ENCODE measurements at places on chromosomes 6 and 20.

DNA sequence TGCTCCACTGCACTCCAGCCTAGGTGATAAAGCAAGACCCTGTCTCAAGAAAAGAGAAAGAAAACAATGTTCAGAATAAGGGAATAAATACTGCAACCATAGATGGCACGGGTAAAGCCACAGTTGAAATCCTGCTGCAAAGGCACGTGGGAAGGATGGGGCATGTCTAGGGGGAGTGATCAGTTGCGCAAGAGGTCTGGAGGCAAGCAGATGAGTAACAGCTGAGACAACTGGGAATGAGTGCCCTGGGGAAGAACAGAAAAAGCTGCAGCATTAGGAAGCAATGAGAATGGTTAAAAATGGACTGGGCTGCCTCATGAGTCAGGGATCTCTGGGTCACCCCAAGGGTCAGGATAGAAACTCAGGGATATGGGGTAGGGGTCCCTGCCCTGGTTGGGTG is 96.3 kb downstream of the GMPR start:
- no peak for DNase-seq

DNA sequence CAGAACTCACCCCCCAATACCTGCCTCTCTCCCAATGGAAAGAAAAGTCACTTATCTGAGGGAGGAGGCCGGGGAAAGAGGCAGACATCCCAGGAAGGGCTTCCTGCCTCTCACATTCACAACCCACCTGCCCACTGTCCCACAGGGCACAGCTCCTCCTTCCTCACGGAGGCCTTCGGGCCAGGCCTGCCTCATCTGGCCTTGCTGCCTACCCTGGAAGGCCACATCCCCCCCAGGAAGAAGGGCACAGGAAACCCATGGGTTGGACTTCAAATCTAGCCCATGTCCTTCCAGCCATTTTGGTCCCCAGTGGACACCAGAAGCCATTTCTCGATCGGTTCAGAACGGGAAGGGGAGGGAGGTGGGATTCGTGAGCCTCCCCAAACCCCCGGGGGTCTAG is 162.0 kb downstream of the PREX1 start:
- DNase-seq, result no peak

DNA sequence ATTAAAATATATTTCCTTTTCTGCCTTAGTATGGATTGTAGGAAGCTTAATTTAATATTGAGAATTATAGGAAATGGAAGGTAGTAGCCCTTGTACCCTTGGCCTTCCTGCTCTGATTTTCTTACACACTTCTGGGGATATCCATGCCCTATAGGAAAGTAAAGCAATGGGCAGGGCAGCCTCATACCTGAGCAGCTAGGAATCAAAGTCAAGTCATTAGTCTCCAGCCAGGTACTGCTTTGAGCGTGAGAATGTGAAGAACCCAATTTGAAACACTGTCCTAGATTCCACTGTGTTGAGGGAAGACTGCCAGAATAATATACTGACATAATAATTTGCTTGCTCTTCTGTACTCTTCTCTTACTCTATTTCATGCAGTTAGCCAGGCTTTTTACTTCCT is 51.0 kb upstream of the L3MBTL3 start:
- DNase-seq, result no peak

GRCh38 chr6:79127660-79128059 is 49.6 kb upstream of the PHIP start:
- no peak for DNase-seq

DNA sequence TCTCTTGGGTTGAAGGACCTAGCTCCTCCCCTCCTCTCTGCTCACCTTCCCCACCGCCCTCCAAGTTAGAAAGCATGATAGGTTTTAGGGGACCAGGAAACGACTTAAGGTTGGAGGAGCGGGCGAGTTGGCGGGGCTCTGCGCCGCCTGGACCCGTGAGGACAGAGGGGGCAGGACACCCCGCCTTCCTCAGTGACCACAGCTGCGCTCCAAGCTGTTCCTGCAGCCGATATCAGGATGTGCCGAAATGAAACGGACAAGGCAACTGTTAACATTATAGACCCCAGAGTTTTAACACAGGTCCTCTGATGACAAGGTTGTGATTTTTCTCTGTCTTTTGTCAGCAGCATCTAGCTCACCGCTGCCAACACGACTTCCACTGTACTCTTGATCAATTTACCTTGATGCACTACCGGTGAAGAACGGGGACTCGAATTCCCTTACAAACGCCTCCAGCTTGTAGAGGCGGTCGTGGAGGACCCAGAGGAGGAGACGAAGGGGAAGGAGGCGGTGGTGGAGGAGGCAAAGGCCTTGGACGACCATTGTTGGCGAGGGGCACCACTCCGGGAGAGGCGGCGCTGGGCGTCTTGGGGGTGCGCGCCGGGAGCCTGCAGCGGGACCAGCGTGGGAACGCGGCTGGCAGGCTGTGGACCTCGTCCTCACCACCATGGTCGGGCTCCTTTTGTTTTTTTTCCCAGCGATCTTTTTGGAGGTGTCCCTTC is at the start of gene GRM1:
Gene GRM1 (plus strand): TSS at position 212 of the 722 bp plus-strand sequence. CDS start 456 bp downstream, at position 668.
- no peak for DNase-seq

DNA sequence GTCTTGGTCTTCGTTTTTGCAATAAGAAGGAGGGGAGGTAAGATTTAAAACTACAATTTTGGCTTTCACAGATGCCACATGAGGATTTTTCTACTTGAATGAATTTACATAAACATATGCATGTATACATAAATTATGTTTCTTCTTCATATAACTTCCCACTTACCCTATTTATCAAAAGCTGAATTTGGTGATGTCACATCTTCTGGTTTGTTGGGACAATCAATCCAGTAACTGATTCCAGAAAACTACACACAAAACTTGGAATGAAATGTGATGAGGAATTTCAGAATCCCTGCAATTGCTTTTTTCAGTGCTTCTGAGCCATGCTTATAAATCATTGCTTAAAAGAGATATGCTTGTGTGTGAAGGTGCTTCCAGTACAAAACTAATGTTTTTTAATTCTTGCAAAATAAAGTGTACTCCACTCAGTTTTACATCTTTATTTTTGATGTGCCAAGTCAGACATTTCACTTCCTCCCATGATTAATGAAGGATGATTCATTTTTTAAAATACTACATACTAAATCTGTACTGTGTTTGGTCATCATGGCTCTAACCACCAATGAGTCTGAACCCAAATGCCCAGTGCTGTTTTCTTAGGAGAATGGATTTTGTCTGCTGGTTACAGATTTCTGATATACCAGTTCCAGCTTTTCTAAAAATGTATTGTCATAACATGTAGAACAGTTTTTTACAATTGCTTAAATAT is 32.1 kb upstream of the RIN2 start:
- DNase-seq, result no peak

DNA sequence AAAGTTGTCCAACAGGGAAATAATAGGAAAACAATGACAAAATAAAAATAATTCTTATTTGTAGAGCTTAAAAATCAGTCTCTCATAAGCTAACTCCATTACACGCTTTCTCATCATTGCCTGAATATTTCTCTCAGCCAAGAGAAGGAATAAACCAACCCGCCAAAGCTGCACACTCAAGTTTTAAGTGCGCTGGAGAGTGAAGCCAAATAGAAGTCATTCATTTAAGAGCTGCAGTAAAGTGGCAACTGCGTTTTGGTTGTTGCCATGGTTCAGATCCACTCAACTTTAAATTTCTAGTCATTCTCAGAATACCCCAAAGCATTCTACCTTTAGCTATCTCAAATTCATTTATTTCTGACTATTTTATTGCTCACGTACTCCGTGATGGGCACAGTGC is 230.7 kb downstream of the CBLN4 start:
- no peak for DNase-seq

DNA sequence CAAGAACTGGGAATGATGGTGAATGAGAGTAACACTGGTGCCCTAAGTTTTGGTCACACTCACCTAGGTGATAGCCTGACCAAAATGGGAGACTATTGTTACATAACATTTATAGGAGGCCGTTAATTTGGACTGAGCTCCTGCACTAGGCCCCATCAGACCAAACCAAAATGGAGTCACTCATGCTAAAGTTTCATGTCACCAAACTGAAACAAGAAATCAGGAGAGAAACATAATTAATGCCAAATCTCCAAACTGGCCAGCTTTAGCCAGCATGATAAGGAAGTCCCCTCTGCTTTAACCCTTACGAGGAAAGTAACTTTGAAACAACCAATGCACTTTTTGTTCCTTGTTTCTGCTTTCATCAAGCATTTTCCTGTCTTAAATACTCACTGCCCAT is 110.9 kb upstream of the SLC22A16 start:
- no peak for DNase-seq

DNA sequence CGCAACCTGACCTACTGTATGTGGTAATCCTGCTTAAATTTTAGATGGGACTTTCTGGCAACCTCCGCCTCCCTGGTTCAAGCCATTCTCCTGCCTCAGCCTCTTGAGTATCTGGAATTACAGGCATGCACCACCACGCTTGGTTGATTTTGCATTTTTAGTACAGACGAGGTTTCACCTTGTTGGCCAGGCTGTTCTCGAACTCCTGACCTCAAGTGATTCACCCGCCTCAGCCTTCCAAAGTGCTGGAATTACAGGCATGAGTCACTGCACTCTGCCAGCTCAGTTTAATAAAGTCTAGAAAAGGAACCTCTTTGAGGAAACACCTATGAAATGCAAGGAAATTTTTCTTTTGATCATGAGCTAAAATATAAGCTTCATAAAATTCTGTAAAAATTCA is 9.0 kb upstream of the PLCB4 start:
- no peak for DNase-seq

DNA sequence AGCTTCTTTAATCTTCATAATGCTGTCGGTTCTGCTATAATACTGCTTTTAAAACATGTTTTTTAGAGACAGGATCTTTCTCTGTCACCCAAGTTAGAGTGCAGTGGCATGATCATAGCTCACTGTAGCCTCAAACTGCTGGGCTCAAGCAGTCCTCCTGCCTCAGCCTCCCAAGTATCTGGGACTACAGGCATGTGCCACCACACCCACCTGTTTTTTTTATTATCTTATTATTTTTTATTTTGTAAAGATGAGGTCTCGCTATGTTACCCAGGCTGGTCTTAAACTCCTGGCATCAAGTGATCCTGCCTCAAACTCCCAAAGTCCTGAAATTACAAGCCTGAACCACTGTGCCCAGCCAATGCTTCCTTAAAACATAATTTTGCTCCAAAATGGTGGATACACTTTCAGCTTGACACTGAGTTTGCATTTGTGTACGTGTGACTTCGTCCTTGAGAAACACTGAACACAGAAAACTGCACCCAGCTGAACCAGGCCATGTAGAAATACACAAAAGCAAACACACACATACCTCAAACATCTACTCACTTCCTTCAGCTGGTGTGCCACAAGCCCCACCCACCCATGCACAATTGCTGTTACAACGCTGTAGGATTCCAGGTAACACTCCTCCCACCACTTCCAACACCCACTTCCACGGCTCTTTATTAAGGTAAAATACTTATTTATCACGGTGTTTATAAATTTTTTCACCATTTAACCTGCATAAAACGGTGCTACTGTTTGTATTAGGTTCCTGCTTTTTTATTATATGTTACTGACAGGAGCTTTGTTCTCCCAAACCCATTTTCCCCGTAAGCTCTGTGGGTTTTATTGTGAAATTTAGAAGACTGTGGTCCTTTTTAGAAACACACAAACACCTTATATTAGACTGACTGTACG is 109.1 kb downstream of the TSHZ2 start:
- no peak for DNase-seq

DNA sequence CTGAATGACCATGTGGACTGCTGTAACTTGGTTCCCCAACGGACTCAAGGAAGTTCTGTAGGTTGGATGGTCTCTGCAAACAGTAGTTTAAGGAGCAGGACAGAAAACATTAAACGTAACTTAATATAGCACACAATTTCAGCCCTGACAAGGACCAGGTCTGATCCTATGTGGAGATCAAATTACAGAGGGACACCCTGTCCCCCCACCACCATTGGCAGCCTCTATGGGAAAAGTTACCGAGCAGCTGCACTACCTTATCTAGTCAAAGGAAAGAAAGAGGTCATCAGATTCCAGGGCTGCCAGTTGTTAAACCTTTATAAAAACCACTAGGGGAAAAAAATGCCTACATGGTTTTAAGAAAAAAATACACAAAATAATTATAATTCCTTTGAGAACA is 191.5 kb upstream of the RSPO3 start:
- no peak for DNase-seq

DNA sequence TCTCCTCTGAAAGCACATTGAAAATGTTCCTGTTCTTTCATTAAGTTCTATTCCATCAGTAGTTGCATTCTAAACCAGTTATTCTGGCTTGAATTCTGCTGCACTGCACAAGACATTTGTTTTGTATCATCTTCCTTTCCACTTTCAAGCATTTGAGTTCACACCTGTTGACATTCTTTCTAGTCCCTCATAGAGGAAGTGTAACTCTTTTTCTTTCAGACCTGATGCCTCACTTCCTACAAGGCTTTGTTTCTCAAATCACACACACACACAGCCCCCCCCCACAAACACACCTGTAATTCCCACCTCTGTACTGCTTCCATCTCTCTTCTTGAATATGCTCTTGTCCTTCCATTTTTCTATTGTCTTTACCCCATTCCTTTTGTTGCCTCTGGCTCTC is 50.9 kb downstream of the CCN2 start:
- no peak for DNase-seq

DNA sequence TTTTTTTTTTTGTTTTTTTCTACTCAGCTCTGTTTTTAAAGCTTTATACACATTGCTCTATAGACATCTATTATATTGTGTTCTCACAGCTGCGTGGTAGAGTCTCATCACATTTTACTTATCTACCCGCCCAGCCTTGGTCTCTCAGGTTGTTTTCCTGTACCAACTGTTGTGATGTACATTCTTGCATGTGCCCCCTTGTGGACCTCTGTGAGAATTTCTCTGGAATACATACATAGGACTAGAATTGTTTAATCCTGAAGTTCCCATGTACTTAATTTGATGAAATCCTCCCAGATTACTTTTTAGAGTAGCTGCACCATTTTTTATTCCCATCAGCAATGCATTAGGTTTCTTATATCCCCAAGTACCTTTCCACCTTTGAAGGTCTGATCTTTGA is 40.4 kb upstream of the TINAG start:
- no peak for DNase-seq

- peak; percentile 43 for DNase-seq
Observed at GRCh38 chr6:27693766-27694546, 218.2 kb downstream of the OR2B2 start.

GRCh38 chr20:23099791-23100719 is 13.9 kb upstream of the CD93 start:
- no peak for DNase-seq

DNA sequence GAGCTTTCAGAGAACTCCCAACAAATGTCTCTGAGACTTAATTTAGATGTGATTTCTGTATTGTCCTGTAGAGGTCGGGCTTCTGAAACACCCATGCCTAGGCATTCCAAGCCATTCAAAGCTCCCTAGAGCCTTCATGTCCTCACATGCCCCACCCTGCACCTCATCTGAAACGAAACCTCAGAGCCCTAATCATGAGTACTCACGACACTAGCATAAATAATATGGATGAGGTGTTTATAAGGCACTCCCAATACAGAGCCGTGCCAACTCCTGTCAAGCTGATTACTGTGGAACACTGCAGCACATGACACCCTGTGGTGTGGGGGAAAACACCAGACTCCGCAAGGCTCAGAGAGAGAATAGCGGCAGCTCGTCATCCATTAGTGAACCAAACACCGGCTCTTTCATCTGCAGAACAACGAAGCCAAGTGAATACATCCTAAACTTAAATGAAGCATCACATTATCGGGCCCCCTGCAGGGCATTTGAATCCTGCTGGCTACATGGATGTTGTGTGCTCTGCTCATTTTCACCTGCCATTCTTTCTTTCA is 83.8 kb downstream of the FNDC1 start:
- peak; percentile 33 for DNase-seq

GRCh38 chr6:9517806-9518205 is 897.1 kb downstream of the TFAP2A start:
- no peak for DNase-seq

GRCh38 chr20:35699957-35700624 is 886 bp downstream of the ROMO1 start:
- no peak for DNase-seq
